Renal cortical epithelial cell (primary cell): ENCODE measurements at places on chromosomes 12 and 14.

GRCh38 chr12:47686645-47687240 lies 19.1 kb downstream of the RPAP3 start:
- DNase-seq = peak; percentile 54

- DNase-seq = no peak
Observed at GRCh38 chr12:107102294-107102693, 8.9 kb upstream of the CRY1 start.

- DNase-seq = no peak
Observed at GRCh38 chr12:122100568-122100967, 22.0 kb downstream of the MLXIP start.

GRCh38 chr12:14768823-14769405 lies 34.4 kb downstream of the WBP11 start:
- peak; percentile 69 for DNase-seq

DNA sequence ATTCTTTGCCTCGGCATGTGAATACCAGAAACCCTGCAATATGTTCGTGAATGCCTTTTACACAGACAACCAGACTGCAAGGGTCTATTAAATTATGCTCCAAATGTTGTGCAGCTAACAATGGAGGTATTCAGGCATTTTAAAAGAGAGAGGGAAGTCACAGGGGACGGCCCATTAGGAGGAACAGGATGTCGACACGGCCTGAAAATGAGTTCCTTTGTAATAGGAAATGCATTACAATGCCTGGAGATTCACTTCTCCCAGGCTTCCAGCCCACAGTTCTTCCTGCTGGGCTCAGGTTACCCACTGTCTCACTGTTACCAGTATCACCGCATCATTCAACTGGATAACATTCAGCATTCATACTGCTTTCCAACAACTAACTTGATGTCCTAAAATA lies 2.5 kb downstream of the DUSP6 start:
- DNase-seq = peak; percentile 45

DNA sequence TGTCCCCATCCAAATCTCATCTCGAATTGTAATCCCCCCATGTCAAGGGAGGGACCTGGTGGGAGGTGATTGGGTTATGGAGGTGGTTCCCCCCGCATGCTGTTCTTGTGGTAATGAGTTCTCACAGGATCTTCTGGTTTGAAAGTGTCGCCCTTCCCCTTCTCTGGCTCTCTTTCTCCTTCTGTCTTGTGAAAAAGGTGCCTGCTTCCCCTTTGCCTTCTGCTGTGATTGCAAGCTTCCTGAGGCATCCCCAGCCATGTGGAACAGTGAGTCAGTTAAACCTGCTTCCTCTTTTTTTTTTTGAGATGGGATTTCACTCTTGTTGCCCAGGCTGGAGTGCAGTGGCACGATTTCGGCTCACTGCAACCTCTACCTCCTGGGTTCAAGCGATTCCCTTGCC lies 104.0 kb downstream of the CCDC91 start:
- DNase-seq = peak; percentile 59

GRCh38 chr12:54463034-54463433 lies 10.4 kb downstream of the GTSF1 start:
- DNase-seq = peak; percentile 42

DNA sequence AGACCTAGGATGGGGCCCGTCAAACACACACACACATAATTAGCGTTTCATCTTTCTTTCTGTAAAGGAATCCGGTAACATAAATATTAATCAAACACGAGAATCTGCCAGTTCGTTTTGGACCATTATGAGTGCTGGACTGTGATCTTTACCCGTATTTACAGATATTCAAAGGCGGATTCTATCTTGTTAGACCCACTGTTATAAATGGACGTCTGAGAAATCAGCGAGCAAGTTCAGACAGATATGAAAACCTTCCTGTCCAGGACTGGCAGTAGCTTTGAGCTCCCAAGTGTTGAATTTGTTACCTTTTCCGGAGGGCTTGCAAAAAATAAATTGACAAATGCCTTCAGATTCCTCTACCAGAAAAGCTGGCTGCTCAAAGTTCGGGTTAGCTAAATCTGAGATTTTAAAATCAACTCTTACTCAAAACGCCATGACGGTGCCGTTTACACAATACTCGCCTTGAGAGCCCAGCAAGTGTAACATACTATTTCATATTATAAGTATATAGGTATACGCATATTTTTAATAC lies 27.6 kb downstream of the BCL11B start:
- no peak for DNase-seq

GRCh38 chr14:53341324-53341723 lies 188.2 kb upstream of the DDHD1 start:
- DNase-seq = no peak

DNA sequence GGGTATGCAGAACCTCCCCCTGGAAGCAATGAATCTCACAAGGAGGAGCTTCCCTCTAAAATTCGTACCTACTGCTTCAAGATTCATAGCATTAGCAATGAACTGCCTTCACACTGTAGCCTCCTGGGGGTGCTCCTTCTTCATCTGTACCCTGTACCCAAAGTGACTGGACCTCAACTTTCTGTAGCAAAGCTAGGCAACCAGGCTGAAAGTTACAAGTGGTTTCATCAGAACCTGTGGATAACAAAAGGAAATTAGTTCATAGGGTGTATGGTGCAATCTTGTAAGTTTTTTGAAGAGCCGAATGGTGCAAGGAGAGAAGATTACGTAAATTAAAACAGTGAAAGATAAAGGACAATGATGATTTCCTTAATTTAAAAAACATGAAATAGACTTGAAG lies 1541.7 kb upstream of the FLRT2 start:
- no peak for DNase-seq

GRCh38 chr14:102517392-102518062 lies 8.0 kb upstream of the ANKRD9 start:
- no peak for DNase-seq

DNA sequence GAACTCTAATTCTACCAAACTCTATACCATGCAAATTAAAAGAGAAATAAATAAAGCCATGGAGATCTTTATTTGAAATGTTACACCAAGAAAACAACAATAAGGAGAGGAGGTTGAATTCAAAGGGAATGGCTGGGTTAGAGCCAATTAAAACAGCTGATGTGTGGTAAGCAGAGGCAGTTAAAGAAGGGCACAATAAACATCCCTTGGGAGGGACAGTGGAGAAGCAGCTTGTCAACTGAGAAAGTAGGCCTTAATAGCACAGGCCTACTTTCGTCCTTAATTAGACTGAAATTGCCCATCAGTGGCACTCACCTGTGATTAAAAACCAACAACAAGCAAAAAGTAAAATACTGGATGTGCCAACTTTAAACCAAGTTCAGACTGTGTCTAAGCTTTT lies 16.3 kb upstream of the NAV3 start:
- DNase-seq = no peak

DNA sequence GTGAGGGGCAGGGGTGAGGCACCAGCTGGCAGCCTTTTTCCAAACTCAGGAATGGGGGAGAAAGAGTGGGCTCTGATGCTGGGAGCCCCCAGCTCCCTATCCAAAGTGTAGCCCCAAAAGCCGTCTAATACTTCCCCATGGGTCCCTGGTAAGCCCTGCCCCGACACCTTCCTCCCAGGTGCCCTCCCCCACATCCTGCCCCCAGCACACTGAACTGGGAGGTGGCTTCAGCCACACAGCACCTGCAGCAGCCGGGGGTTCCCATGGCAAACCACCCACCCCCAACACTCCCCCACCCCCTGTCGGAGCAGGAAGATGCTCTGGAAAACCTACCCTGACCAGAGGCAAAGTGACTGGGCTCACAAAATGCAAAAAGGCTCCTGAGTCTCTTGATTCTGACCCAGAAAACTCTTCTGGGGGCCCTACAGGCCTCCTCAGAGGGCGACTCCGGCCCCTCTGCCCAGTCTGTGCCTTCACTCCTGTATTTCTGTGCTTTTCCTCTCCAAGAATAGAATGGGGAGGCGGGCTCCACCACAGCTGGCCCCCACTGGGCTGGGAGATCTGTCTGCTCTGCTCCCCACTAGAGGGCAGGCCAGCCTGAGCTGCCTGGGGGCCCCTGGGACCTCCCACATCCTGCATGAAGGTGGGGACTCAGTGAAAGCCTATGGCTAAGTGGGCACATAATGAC lies 81.6 kb downstream of the ITPK1 start:
- no peak for DNase-seq

GRCh38 chr12:114671443-114672411 lies 12.2 kb downstream of the TBX3 start:
- DNase-seq = no peak

DNA sequence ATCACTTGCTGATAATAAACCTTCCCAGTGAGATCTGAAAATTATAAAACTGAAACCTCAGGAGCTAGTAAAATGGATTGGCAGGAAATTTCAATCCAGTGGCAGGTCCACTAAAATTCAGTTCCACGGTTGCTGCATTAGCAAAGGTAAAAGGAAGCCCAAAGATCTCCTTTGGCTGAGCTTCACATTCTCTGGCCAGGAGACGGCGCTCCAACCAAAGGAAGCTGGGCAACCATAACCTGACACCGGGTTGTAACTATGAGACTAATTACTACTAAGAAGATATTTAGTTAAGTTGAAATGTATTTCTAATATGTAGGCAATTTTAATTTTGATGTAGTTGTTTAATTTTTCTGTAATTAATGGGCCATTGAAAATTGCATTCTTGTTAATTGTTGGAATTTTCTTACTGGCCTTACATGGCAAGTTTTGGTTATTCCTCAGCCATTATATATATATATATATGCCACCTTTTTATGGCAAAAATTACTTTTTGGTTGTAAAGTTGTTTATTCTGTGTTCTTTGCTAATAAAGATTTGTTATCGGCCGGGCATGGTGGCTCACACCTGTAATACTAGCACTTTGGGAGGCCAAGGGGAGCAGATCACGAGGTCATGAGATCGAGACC lies 17.0 kb downstream of the OR8S1 start:
- peak; percentile 14 for DNase-seq

DNA sequence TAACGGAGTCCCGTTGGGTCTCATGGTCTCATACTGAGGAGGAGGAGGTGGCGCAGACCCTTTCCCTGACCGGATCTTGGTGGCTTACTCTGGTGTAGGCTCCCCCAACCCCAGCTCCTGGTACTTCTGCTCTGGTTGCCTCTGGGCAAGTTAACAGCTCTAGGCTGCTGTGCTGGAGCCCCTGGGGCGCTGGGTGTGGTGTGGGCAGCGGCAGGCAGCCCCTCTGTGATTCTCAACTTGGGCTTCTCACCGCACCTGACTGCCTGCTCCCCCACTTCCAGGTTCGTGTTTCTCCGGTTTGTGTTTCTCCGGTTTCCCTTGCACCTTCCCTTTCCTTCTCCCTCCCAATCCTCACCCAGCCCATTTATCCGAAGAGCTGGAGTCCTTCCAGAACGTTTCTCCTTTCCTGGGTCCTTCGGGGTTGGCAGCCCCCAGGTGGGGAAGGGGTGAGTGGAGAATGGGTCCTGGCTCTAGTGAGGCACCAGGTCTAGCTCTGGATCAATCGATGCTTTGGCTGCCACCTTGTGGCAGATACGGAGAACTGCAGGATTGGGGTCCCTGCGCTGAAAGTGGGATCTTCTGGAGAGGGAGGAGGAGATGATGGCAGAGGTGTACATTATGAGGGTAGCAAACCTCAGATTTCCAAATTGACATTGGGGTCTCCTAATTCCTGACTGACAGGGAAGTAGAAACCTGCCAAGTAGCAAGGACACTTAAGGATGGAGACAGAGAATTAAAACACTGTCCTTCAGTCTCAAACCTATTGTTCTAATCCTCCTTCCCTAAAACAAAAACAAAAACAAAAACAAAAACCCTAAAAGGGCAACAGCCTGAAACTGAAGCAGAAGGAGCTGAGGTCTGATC lies 8.3 kb downstream of the CISTR start:
- DNase-seq = peak; percentile 36

GRCh38 chr14:50823762-50824636 lies 7.0 kb downstream of the NIN start:
- DNase-seq = peak; percentile 83

GRCh38 chr12:1932264-1932777 lies 13.9 kb upstream of the CACNA2D4 start:
- peak; percentile 81 for DNase-seq

DNA sequence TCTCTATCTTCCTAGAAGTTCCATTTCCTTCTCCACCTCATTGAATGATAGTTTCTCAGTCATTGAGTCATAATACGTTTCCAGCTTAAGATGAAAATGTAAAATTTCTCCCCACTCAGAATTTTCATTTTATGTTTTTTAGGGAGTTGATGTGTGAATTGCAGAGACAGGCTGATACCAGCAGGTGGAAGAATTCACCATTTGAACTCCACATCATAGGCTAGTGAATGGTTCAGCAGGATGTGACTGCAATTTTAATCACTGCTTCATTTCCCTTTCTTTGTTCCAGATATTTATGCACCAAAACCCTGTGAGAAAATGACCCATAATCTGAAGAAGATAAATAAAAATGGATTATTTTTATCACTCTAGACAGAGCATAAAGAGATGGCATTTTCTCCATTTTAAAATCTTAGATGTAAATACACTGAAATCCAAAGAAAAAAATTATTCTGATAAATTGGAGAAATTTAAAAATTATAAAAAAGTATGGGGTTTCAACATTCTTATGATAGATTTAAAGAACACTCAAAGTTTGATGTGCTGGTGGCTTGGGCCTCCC lies 10.6 kb upstream of the PYGL start:
- DNase-seq = peak; percentile 76

- no peak for DNase-seq
Observed at GRCh38 chr14:75329369-75329768, 50.7 kb downstream of the FOS start.

GRCh38 chr12:131108177-131108955 lies 154.7 kb downstream of the ADGRD1 start:
- no peak for DNase-seq

- no peak for DNase-seq
Observed at GRCh38 chr14:28766469-28766955, at the start of gene FOXG1. Gene FOXG1, plus strand, starts transcription at chr14:28766787. Its CDS starts 493 bp downstream, at chr14:28767280.

- no peak for DNase-seq
Observed at GRCh38 chr14:104657563-104658324, 31.7 kb upstream of the INF2 start.

DNA sequence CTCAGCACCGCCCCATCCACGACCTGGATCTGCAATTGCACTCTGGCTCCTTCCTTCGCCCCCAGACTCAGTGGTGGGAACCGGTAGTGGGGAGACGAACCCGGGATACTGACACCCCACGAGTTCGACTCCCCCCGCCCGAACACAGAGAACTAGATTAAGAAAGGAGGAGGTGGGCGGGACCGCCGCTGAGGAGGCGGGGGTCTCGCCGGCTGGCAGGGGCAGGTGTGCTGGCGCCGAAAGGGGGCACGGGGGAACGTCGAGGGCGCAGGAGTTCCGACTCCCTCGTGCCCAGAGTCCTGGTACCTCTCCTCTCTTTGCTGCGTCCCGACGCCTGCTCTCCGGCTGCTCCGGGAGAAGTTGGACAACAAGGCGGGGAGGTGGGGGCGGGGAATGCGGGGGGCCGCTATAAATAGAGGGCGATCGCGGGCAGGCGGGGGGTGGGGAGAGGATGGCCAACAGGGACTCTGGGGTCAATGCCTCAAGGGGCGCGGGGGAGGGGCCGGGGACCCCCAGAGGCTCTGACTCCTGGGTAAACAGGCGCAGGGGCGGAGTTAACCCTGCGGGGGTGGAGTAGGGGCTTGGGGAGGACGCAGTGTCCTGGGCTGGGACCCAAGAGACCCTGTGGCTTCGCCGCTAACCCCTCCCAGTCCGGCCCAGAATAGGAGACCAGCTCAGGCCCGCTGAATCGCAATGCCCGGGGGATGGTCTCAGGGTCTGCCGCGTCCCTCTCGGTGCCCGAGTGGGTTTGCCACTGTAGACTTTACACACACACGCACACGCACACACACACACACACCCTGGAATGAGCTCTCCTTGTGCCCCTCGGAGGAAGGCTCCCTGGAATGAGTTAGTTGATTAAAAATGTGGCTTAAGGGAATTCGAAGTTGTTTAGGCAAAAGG lies 761 bp upstream of the NDRG2 start:
- no peak for DNase-seq
